Gastroesophageal sphincter (tissue), 4 donors: ENCODE measurements at places on chromosomes 2 and 18.

DNA sequence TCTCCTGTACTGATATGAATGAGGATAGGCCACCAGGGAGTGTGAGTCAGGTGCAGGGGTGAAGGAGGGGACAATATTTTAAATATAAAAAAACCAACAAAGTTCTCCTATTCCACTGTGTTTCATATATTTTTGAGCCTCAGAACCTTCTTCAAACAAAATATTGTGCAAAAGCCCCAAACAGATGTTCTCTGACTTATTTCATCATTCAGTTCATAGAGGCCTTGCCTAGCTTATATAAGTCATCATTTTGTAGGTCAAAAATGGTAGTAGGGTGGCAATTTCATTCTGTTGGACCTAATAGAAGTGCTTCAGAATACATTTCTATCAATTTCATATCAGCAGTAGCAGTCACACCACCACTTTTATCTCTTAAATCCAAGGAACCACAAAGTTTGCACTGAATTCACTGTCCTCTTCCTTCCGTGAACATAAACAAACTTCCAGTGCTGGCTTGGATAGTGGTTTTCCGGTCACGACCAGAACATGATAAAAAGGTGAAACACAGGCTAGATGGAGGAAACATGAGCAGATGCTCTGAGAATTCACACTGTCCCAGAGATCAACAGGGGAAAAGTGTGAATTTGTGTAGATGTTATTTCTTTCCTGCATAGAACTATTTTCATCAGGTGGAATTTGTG lies 99.1 kb downstream of the EN1 start:
- no peak for ATAC-seq

- no peak for ATAC-seq
Observed at GRCh38 chr18:11108947-11109346, 40.4 kb downstream of the PIEZO2 start.

- ATAC-seq: no peak
Observed at GRCh38 chr18:12998332-12999060, 7.3 kb downstream of the CEP192 start.

DNA sequence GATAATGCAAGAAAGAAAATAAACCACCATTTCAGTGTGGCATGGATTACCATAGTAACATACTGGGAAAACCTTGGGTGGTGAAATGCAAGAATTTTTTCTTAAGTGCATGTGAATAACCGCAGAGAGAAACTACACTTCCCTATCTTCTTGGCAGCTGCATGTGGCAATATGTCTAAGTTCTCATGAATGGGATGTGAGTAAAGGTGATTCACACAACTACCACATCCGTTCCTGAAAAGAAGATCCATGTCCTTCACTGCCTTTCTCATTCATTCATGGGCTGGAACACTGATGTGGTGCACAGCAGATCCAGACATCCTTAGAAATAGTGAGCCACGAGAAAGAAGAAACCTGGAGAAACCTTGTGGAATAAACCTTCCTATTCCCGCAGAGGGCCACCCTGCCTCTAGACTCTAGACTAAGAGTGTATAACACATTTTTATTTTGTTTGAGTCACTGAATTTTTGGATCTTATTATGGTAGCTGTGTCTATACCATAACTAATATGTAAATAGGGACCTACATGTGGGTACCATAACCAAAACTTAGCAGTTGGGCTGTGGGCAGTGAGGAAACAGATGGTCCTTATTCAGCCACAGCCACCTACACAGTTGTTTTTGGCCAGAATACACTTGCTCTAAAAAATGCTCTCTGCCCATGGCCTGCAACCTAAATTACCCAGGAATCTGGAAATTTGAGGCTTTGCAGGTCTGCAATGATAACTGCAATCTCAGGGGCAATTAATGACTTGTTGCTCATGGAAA lies 573.3 kb downstream of the LRP1B start:
- no peak for ATAC-seq

- ATAC-seq: no peak
Observed at GRCh38 chr2:165901620-165902298, 51.8 kb downstream of the TTC21B start.

- no peak for ATAC-seq
Observed at GRCh38 chr2:60414495-60415138, 138.8 kb downstream of the BCL11A start.

DNA sequence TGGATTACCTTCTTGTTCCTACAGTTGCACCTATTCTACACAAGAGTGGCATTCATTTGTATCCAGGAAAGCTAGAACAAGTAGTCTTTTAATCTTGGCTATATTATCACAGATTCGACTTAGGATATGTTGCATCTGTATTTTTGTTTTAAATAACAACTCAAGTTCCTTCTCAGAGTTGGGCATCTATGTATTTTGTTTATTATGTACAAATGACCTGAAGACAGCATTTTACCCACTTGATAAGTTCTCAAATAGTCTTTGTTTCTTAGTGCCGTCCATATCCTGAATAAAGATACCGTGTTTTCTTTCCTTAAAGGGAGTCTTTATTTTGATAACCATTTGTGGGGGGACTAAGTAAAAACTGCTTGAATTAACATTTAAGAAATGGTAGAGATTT lies 2.9 kb downstream of the ITPRID2 start:
- no peak for ATAC-seq

GRCh38 chr18:35130236-35130635 lies 89.0 kb downstream of the MAPRE2 start:
- no peak for ATAC-seq

- ATAC-seq: no peak
Observed at GRCh38 chr2:79432731-79433146, 80.1 kb upstream of the CTNNA2 start.

- peak; percentile 76 for ATAC-seq
Observed at GRCh38 chr2:238700117-238700457, 147.8 kb upstream of the TWIST2 start.

DNA sequence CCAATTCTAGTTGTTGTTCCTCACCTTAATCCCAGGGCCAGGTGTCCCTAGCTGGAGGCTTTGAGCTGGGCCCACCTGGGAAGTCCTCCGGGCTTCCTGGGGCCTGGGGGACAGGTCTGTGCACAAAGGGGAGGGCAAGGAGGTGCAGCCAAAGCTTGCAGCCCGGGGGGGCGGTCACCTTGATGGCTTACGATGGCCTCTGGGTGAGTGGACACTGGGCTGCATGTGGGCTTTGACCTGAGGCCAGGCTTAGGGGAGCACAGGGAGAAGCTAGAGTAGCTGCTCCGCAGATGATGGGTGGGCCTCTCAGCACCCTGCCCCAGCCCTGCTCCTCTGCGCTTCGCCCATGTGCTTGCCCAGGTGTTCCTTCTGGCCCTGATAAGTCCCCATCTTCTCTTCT lies 41.8 kb upstream of the HAAO start:
- ATAC-seq: no peak

DNA sequence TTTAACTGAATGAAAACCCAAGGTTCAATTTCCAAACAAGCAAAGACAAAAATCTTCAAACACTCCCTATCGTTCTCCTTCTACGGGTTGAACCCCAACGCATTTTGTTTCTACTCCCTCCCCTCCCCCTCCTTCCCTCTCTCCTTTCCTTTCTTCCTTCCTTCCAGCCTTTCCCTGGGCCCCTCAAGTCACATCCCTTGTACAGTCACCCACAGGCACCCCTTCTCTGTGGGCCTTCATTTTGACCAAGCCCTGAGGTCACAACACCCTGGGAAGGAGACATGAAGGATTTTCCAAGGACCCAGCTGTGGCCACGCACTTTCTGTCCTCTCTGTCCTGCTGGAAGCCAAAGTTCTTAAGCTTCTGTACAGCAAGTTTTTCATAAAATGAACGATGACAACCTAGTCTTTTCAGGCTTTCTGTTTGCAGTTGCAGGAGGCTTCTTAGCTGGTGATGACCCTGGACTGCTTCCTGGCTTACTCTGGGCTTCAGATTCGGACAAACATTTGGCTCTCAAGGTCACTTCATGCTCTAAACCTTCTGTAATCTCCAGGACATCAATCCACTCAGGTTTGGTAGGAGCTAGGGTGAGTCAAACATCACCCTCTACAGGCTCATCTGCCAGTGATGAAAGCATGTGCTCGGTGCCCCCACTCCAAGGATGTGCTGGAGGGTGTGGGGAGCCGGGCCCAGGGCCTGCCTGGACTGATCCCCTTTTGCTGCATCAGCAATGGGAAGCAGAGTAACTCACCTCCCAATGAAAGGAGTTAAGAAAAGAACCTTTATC lies 25.5 kb downstream of the TMEM247 start:
- no peak for ATAC-seq

GRCh38 chr2:186907897-186908296 lies 58.9 kb upstream of the ZSWIM2 start:
- no peak for ATAC-seq

- ATAC-seq: no peak
Observed at GRCh38 chr2:135980434-135981079, 4.9 kb downstream of the DARS1 start.

- ATAC-seq: peak; percentile 19
Observed at GRCh38 chr18:13026583-13027270, 35.6 kb downstream of the CEP192 start.

DNA sequence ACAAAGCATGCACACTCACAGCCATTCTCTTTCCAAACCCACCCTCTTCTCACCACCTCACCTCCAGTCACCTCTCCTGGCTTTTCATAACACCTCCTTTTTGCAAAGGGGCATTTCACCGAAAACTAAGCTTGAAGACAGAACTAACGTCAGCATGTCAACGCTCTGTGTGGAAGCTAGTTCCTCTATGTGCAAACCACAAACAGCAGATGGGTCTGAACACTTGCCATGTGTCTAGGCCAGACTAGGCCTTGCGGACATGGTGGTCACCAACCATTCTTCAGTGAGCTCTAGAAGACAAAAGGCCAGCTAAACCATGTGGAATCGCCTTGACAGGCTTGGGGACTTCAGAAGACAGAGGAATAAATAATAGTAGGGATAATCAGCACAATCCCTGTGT lies 148.5 kb downstream of the TXNL1 start:
- ATAC-seq: no peak

- ATAC-seq: no peak
Observed at GRCh38 chr18:79918615-79919011, 32.8 kb downstream of the SLC66A2 start.
